ENCODE measurements at places on chromosomes 13 and 19.

GRCh38 chr13:110258876-110259631 lies 47.9 kb downstream of the COL4A1 start:
- DNase-seq = peak; percentile 53

DNA sequence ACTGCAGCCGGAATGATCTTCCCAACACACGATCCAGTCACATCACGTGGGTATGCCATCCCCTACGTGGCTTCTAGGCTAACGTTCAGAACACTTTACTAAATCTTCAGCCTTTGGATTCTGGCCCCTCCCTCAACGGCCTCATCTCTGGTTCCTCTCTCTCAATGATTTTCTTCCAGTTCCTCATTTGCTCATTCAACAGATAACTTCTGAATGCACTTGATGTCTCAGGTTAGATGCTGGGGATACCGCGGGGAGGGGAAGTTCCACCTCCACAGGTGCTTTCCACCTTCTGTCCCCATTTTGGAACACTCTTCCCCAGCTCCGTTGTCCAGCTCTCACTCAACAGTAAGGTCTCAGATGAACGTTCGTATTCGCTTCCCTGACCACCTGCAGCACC lies 66.1 kb downstream of the ATP7B start:
- no peak for DNase-seq

- DNase-seq = no peak
These were observed 6.2 kb downstream of the ATP4B start for GRCh38 chr13:113651511-113652403.

DNA sequence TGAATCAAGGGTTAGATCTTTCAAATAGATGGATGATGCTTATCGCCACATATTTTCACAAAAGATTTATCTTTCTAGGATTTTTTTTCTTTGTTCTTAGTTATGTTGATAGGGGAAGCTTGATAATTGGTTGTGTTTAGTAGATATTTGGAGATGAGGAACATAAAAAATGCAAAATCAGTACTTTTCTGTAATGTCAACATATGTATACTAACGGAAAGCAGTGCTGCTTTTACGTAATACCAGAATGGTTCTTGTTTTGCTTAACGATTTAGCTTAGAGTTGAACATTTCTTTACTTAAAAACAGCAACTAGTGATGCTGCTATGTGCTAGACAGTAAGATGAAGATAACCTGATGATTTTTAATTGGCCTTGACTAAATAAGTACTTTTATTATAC lies 3.0 kb downstream of the ZMYM2 start:
- no peak for DNase-seq

GRCh38 chr19:30406220-30407067 lies 34.3 kb downstream of the ZNF536 start:
- DNase-seq = peak; percentile 50

DNA sequence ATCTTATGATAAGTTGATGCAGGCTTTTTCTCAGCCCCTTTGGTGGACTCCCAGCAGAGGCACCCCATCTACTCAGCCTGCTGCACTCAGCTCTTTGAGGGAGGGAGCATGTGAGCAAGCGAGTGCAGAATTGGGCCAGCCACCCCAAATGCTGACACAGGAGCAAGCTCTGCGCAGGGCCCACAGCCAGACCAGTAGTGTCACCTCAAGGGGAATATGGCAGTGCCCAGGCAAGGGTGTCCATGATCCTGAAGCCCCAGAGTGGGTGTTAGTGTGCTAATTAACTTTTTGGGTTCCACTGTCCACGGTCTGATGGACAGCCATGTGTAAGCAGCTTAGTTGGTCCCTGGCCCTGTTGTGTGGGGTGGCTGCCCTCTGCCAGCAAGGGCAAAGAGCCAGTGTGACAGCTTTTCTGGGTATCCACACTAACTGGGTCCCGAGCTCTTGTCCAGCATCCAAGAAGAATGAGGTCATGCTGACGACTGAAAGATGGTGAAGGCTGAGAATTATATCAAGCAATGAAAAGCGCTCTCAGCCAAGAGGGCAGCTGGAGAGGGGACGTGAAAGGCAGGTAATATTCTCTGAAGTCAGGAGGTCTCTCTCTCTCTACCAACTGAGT lies 898.3 kb upstream of the PCDH9 start:
- no peak for DNase-seq

GRCh38 chr13:25807562-25807961 lies 244.3 kb downstream of the SHISA2 start:
- no peak for DNase-seq

GRCh38 chr19:32258167-32258566 lies 87.2 kb upstream of the ZNF507 start:
- no peak for DNase-seq

GRCh38 chr19:18322318-18322758 lies 538 bp downstream of the LSM4 start:
- peak; percentile 80 for DNase-seq

DNA sequence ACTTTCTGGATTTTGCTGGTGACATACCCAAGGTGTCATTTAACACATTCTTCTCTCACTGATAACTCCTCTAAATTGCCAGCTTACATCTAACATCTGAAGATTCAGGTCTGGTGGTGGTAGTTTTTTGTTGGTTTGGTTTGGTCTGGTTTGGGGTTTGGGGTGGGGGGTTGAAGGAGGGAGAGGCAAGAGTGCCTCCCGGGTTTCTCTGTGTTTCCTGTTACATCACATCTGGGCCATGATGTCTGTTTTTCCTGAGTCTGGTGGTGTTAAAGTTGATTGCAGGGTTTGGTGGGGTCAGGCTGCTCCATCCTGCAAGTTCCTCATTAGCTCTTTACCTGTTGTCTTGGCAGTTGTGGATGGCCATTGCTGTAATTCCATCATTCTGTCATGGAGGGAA lies 155.8 kb upstream of the UBL3 start:
- no peak for DNase-seq

- DNase-seq = peak; percentile 66
These were observed 22.1 kb downstream of the MYO9B start for GRCh38 chr19:17097593-17098126.

- DNase-seq = no peak
These were observed 112.8 kb upstream of the PABPC3 start for GRCh38 chr13:24983094-24983493.

DNA sequence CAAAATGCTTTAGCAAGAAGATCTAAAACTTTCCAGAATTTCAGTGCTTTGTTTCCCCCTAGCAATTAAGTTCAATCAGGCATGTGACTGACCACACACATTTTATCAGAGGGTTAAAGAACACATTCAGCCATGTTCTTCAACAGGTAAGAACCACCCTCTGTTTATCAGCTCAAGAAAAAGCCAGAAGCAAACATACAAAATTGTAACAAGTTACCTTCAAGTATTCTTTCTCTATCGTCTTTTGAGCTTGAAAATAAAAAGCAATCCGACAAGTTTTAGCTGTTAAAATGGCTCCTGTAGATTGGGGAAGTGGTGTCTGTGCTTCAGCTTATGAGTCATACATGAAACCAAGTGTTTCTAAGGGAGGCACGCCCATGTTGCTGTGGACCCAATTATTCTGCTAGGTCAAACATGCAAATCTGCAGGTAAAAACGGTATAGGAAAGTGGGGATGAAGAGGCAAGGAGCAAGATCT lies at the start of gene ELF1:
Gene ELF1 (minus strand): TSS at position 306 of the 477 bp plus-strand sequence. CDS start 37,262 bp downstream, outside the sequence.
- DNase-seq = peak; percentile 82

DNA sequence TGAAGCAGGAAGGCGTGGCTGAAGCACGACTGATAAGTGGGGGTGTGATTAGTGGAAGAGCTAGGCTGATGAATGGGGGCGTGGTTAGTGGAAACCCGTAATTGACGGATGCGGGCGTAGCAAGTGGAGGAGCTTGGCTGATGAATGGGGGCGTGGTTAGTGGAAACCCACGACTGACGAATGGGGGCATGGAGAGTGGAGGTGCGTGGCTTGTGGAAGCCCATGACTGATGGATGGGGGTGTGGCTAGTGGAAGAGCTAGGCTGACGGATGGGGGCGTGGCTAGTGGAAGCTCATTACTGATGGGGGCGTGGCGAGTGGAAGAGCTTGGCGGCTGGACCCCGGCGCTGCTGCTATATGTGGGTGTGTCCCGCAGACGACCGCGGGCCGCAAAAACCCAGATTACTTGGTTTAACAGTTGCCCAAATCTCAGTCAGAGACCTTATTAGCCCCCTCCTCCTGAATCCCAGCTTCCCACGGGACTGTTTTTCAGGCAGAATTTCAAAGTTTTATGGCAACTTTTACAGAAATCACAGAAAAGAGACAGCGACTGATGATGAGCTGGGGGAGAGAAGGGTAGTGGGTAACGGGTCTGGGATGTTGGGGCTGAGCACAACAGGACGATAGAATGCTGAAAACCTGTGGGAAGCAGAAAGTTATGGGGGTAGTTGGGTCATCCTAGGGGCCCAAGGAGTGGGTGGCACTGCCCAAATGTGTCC lies 9.0 kb upstream of the MEIS3 start:
- DNase-seq = peak; percentile 100

- DNase-seq = peak; percentile 27
These were observed 2.8 kb downstream of the S1PR5 start for GRCh38 chr19:10514211-10515145.

DNA sequence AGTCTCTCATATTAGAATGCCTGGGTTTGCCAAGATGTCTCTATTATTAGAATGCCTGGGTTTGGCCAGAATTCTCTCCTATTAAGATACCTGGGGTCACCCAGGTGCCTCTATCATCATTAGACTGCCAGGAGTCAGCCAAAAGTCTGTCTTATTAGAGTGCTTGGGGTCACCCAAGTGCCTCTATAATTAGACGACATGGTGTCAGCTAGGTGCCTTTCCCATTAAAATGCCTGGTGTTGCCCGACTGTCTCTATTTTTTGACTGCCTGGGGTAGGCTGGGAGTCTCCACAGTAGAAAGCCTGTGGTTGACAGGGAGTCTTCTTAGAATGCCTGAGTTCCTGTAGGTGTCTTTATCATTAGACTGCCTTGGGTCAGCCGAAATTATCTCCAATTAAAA lies 1536.6 kb downstream of the UQCRFS1 start:
- no peak for DNase-seq

- DNase-seq = no peak
These were observed 285.1 kb downstream of the SPRY2 start for GRCh38 chr13:80055847-80056246.

- DNase-seq = no peak
These were observed 6.7 kb downstream of the AKAP8 start for GRCh38 chr19:15372891-15373301.

GRCh38 chr13:110689711-110690110 lies 16.2 kb downstream of the CARS2 start:
- no peak for DNase-seq

DNA sequence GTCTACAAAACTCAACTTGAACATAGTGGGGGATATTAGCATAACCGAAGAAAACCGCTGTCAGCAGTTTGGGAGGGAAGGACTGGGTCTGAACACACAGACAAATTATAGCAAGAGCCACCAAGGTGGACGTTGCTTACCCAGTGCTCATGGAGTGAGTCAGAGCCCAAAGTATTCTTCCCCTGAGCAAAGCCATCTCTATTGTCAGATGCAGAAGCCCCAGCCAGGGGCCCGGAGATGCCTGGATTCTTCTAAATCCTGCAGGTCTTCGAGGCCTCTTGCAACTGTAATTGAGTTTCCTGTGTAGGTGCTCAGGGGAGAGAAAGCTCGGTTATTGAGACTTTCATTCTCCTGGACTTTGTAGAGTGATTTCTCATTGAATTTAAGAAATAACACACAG lies 384.5 kb downstream of the IRS2 start:
- DNase-seq = peak; percentile 10

- DNase-seq = peak; percentile 60
These were observed 454.5 kb downstream of the IRS2 start for GRCh38 chr13:109331898-109332297.

DNA sequence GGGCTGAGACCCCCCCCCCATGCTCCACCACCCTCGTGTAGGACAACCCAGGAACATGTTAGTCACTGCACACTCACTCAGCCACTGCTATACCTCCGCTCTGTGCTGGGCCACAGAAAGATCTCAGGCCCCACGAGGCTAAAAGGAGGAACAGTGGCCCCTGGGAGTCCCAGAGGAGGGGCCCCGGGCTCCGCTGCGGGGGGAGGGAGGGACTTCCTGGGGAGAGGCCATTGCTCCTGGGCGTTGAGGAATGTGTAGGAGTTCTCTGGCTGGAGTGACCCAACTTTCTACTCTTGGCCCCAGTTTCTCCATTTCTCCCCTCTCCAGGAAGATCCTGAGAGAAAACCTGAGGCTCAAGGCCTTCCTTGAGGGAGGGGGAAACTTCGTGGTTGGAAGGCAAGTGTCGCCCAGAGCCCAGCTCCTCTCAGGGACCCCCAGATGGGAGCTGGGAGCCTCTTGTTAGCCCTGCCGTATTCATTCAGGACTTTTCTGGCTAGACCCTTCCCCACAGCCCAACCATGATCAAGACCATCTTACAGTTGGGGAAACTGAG lies 13.6 kb downstream of the ONECUT3 start:
- no peak for DNase-seq

DNA sequence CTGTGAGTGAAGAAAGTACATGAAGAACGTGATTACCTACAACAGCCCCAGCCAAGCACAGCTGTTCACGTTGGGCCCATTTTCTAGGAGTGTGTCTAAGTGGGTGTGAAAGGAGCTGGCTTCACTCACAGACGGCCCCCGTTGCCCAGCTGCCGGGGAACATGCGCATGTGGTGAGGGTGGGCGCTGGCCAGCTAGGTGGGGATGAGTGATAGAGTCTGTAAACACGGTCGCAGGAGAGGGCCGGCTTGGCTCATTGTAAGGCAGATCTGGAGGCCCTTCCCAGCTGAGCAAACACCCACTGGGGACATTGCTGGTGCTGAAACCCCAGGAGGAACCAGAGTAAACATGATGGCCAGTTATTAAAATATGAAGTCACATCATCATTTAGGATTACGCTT lies 160.5 kb downstream of the TEX29 start:
- no peak for DNase-seq

- peak; percentile 94 for DNase-seq
These were observed 9.4 kb upstream of the SPC24 start for GRCh38 chr19:11164879-11165406.

- DNase-seq = no peak
These were observed 636.7 kb upstream of the GPC6 start for GRCh38 chr13:92589955-92590354.

DNA sequence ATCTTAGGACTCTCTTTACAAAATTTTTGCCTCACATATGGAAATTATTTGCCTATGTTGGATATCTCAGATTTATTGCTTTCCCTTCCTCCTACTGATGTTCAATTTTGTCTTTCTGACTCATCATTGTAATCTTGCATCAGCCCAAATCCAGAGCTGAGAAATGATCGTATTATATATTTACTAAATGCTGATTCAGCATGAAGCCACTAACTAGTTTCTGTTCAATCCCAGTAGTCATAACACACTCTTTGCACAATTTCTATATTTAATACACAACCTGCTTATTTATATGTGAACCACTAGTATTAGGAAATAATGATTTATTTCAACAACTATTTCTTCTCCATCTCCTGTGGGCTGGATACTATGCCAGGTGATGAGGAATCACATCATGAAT lies 161.1 kb upstream of the PCDH17 start:
- DNase-seq = no peak

- DNase-seq = peak; percentile 65
These were observed 7.0 kb upstream of the SPACA6 start for GRCh38 chr19:51686171-51686570.

- DNase-seq = peak; percentile 75
These were observed 31.4 kb downstream of the NFIX start for GRCh38 chr19:13026462-13027370.

DNA sequence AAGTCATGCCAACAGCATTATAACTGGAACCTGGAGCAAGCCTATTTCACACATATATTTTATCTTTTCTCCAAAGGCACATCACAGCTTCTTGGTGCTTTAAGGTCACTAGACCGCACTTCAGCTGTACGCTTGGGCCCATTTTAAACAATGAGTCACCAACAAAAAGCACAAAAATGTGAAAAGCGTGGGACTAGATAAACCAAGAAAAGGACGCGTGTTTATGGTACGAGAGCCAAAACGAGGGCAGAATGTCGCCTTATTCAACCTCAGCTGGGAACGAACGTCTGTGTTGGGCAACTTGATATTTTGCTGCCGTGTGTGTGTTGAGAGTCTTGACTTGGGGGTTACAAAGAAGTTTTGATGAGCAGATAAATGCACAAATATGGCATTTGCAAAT lies 9.2 kb upstream of the EHD2 start:
- no peak for DNase-seq

Measured in GM23248 (cell line).